ENCODE measurements at places on chromosomes 16 and 17.

- peak; percentile 89 for DNase-seq
Observed at GRCh38 chr17:44222112-44222869, 2.8 kb upstream of the UBTF start.

GRCh38 chr17:41812381-41813151 lies at the start of gene FKBP10:
Gene FKBP10, plus strand, starts transcription at chr17:41813004. Its CDS starts 31 bp downstream, at chr17:41813035.
- DNase-seq = no peak

DNA sequence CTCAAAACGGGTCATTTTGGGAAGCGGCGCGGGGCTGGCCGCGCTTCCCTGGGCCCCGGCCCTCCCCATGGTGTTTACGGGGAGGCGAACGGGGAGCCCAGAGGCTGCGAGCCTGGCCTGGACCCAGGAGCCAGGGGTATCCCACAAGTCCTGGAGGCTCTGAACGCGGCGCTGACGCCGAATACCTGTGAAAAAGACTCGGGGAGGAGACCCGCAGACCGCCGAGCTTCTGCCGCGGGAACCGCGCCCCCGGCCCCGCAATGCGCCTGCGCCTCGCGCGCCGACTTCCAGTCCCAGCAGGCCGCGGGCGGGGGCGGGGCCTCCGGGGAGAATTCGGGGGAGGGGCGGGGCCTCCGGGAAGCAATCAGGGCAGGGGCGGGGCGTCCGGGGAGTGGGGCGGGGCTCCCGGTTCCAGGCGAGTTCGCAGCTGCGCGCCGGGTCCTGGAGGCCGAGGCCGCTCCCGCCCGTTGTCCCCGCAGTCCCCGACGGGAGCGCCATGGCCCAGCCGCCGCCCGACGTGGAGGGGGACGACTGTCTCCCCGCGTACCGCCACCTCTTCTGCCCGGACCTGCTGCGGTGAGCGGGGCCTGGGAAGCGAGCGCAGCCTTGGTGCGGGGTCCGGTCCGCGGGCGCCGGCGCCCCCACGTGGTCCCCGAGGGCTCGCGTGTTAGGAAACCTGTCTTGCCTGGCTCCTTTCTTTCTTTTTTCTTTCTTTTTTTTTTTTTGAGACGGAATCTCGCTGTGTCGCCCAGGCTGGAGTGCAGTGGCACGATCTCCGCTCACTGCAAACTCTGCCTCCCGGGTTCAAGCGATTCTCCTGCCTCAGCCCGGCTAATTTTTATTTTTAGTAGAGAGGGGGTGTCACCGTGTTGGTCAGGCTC lies at the start of gene DECR2:
TSS of gene DECR2 (plus strand) at position 418 of the 881 bp plus-strand sequence. CDS start at position 497, 79 bp downstream.
- peak; percentile 74 for DNase-seq

- DNase-seq = peak; percentile 89
Observed at GRCh38 chr17:49515196-49515770, 20.2 kb downstream of the NGFR start.

DNA sequence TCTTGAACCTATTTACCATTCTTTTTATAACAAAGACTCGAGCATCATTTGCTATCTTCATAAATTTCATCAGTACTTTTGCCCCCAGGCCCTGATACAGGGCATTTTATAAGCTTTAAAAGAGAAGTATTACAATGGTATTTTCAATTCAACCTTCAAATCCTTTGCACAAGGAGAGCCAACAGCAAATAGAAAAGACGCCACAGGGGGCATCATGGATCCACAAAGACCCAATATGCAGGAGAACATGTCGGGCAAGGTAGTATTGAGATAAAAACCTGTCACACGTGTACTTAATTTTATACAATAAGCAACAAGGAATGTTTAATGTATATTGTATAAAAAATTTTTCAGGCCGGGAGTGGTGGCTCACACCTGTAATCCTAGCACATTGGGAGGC lies 10.2 kb downstream of the MAP3K14 start:
- no peak for DNase-seq

DNA sequence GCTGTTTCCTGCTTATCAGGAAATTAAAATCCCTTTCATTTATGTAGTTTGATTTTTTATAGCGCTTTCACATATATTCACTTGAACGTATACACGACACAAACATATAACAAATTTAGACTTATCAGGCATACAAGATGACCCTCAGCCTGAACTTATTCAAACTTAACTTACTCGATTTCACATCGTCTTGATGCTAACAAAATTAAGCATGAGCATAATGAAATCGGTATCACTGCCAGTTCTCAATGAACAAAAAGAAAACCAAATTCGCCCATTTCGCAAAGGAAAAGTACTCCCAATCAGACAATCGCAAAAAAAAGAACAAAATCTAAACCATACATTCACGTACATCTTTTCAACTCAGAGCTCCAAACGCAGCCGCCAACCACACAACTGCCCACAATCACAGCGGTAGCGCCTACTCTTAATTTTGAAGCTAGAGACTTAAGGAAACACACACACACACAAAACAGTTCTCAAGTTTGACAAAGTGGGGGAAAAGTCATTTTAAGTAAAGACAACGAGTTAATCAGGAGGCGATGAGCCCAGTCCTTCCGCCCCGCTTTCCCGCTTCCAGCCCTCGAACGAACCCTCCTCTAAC lies 1.1 kb downstream of the GJC1 start:
- no peak for DNase-seq

- no peak for DNase-seq
Observed at GRCh38 chr16:50281391-50282009, 15.1 kb downstream of the ADCY7 start.

- no peak for DNase-seq
Observed at GRCh38 chr17:75763613-75764416, 1.2 kb downstream of the GALK1 start.

DNA sequence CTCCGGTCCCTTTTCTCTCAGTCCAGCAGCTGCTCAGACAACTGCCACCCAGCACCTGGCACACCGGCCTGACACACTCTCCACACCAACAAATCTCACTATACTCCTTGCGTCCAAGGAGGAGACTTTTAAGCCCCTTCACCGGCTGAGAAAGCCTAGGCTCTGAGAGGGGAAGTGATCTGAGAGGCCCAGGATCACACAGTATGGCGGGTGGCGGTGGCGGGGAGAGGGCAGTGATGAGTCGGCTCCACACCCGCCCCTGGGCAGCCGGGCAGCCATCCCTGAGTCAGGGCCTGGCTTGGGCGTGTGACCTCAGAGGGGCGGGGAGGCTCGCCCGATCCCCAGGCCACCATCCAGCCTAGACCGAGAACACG lies 569 bp downstream of the FLII start:
- no peak for DNase-seq

GRCh38 chr17:79276821-79277220 lies 202.2 kb downstream of the ENGASE start:
- DNase-seq = peak; percentile 42

DNA sequence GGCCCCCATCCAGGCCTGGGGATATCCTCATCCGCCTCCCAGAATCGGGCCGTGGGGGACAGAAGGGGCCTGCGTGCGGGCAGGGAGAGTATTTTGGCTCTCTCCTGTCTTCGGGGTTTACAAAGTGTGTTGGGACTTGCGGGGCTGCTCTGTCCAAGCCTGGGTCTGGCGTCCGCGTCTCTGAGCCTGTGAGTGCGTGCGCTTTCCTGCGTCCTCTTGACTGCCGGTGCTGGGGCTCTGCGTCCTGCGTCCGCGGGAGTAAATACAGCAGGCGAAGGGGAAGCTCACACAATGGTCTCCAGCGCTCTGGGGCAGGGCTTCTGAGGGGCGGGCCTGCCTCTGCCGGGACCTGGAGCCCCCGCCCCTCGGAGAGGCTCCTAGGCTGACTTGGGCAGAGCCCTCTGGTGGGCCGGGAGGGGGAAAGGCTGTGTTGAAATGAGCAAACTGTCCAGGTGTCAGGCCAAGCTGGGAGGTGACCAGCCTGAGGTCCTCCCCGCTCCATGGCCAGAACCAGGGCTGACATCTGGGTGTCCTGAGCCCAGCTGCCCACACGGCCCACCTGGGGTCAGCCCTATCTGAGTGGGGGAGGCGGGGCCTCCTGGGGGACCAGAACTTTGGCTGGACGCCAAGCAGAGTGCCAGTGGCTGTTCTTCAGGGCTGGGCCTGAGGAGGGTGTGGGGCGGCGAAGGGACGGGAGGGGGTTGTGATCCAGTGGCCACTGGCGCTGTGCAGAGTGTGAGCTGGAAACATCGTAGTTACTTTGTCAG lies 233.6 kb downstream of the SEC14L1 start:
- peak; percentile 74 for DNase-seq

GRCh38 chr17:35765756-35766488 lies 5.2 kb downstream of the C17orf50 start:
- no peak for DNase-seq

GRCh38 chr16:28985211-28986041 lies 574 bp downstream of the LAT start:
- DNase-seq = no peak

GRCh38 chr16:2002406-2003230 lies 7.0 kb downstream of the ZNF598 start:
- no peak for DNase-seq

- DNase-seq = no peak
Observed at GRCh38 chr16:12784076-12784475, 19.6 kb downstream of the CPPED1 start.

DNA sequence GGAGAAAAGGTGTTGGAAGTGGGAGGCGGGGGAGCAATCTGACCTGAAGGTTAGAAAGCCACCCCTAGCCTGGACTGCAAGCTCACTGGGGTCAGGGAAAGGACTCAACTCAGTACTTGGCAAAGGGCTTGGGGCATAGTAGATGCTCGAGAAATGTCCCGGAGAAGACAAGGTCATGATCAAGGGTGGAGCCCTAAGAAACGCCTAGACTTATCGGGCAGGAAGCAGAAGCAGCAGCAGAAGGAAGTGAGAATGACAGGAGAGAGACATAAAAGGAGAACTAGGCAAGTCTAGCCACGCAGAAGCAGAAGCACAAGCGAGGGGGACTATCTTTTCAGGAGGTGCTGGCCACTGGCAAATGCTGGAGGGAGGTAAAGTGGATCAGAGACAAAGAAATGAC lies 10.2 kb downstream of the COTL1 start:
- DNase-seq = no peak

- DNase-seq = no peak
Observed at GRCh38 chr16:88753602-88754001, 31.4 kb downstream of the PIEZO1 start.

GRCh38 chr17:58384897-58385296 lies 32.4 kb downstream of the RNF43 start:
- no peak for DNase-seq

DNA sequence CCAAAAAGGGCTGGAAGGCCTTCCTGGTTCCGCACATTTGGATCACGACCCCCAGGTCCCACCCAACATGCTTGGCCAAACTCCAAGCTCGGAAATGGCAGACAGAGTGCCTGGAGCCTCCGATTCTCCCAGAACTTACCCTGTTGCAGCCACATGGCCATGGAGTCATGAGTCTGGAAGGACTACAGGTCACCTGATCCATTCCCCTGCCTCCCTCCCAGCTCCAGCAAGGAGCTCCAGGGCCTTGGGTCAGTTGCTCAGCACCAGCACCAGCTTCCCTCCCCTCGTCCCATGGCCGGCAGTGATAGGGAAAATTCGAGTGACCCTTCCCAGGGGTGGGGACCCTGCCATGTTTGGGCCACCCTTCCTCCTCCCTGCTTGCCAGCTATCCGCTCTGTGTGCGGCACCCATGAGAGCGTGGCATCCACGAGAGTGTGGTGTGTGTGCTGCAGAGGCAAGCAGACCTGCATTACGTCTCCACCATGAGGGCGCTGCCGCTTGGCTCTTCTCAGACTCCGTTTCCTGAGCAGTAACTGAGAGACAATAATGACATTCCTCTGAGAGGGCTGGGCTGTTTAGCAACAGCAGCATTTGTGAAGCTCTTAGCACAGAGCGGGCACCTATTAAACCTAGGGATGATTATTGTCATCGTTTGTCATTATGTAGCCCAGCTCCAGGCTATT lies 21.3 kb upstream of the RPL38 start:
- DNase-seq = no peak

GRCh38 chr17:57632294-57632693 lies 112.8 kb downstream of the CCDC182 start:
- DNase-seq = no peak

DNA sequence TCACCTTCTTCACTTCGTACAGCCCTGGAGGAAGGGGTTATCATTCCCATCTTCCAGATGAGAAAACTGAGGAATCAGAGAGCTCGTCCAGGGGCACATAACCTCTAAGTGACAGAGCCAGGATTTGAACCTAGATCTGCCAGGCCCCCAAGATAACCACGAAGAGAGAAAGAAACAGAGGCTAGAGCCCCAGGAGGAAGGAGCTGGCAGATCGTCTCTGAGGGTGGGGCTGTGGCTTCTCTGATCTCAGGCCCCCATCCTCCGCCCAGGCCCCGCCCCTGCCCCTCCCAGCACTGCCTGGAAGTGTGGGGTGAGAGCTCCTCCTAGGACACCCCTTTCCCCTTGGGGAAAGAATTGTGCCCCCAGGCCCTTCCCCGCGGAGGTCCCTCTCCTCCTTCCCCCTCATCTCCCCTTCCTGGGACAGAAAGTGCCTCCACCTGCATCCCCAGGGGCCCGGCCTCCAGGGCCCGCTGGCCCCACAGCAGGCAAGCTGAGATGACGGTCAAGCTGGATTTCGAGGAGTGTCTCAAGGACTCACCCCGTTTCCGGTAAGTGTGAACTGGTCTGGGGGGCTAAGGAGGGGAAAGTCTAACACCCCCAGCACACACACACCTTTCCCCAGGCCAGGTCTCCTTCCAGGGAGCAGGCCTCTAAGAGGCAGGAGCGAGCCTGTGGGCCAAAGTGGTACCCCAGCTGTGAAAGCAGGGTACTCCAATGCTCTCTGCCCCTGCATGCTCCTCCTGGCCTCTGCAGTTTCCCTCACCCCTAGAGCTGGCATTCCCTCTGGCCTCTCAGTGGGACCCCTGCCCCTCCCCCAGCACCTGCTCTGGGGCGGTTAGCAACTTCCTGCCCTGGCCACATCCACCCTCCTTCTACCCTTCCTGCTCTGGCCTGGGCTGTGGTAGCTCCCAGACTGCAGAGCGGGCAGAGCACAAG lies at the start of gene ACAP1:
TSS of gene ACAP1 (plus strand) at position 290 of the 936 bp plus-strand sequence. CDS start at position 496, 206 bp downstream.
- no peak for DNase-seq

DNA sequence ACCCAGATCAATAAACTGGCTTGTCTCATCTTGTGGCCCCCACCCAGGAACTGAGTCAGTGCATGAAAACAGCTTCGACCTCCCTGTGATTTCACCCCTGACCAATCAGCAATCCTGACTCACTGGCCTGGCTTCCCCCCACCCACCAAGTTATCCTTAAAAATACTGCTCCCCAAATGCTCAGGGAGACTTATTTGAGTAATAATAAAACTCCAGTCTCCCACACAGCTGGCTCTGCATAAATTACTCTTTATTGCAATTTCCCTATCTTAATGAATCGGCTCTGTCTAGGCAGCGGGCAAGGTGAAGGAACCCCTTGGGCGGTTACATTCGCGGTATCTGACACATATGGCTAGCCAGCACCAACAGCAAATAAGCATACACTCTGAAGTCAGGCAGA lies 9.8 kb upstream of the RABEP1 start:
- no peak for DNase-seq

- no peak for DNase-seq
Observed at GRCh38 chr16:17887963-17888362, 417.2 kb upstream of the XYLT1 start.

DNA sequence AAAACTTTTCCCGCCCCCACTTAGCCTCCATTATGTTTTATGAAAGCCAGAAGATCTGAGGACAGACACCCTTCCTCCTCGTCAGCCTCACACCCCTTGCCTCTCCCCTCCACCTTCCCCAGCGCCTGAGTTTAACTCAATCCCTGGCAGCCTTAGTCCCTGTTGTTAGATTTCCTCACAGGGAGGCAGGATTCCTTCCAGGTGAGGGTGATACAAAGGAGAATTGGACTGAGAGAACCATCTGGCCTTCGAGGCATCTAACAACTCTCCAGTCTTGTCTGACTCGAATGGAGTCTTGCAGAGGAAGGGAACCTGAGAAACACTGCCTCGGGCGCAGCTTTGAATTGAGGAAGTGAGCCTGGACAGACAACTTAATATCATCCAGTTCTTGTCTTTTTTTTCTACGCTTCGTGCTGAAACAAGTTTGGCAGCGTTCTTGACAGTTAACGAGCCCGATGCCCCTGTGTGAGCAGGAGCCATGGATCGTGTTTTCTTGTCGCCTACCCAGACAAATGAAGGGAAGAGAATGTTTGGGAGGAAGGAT lies 1.3 kb upstream of the ZNF768 start:
- no peak for DNase-seq

Data from DMS 273 treated with DMSO at 0.1 percent for 48 hours (cell line).